ENCODE measurements at places on chromosomes 1 and 21.

GRCh38 chr1:155715777-155716176, 26.9 kb downstream of the DAP3 start:
- no peak for DNase-seq

- DNase-seq: no peak
These were observed 179.9 kb downstream of the AK5 start for GRCh38 chr1:77461691-77462090.

DNA sequence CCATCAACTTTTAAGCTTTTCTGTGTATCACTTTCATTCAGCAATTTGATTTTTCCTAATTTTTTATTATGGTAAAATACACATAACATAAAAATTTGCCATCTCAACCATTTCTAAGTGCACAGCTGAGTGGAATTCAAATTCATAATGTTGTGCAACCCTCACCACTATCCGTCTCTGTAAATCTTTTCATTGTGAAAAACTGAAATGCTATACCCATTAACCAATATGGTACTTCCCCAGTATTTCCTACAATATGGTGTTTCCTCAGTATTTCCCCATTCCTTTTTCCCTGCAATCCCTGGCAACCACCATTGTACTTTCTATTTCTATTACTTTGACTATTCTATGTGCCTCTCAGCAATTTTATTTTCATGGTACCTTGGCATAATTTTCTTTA, 6.8 kb downstream of the STPG1 start:
- DNase-seq: no peak

GRCh38 chr1:61391730-61392129, 309.4 kb downstream of the NFIA start:
- DNase-seq: no peak

- DNase-seq: no peak
These were observed 55.0 kb downstream of the SLC35D1 start for GRCh38 chr1:66998972-66999371.

DNA sequence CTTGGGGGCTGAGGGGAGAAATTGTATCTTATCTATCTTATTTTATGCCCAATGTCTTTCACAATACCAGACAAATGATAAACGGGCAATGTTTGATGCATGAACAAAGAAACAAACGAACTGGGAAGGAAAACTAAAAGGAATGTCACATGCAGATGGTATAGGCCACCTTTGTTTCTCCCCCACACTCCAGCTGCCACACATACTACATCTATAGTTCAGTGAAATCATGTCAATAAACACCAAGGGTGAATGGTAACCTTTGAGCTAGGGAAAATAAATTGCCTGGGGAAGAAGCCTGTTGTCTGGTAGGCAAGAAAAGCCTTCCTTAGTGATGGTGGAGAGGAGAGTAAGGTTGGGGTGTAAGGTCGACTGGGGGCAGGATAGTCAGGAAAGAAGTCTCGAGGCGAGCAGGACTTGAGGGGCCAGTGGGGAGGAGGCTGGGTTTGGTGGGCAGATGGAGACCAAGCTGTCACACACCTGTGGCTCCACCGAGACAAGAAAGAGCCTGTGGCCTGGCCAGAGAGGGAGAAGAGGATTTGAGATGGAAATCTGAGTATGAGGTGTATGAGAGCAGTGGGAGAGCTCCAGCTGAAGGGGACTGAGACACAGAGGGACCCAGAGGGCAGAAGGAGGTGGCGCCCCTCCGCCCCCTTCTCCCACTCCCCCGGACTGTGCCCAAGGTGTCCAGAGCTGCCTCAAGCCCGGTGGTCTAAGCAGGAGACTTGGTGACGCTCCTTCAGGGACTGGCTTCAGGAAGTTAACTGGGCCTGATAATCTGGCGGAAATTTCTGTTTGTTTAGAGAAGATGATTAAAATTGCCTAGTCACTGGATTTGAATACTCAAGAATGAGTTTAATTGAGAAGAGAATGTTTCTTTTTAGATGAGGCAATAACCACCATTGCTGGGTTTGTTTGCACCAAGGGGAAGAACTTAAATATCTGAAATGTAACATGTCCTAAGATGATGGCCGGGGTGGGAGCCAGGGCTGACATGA, 37.3 kb downstream of the ATF3 start:
- DNase-seq: no peak

DNA sequence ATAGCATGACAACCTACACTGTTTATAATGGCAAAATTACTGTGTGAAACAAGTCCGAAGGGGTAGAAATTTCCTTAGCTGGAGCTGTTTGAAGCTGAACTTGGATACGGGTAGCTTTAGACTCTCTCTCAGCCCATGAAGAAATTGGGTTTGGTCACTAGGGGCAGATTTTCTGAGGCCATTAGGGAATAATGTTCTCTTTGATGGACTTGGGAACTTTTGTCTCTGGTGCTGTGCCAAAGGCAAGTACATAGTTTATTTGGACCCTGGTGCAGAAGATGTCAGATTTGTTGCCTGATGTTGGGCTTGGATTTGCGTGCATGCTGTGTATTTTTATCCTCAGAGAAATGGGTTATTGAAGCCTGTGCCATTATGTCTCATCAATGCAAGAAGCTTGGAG, 109.6 kb downstream of the VPS13D start:
- no peak for DNase-seq

All from foreskin melanocyte (primary cell).